Posterior cingulate gyrus (tissue), 11 donors: ENCODE measurements at places on chromosomes 3 and 15.

DNA sequence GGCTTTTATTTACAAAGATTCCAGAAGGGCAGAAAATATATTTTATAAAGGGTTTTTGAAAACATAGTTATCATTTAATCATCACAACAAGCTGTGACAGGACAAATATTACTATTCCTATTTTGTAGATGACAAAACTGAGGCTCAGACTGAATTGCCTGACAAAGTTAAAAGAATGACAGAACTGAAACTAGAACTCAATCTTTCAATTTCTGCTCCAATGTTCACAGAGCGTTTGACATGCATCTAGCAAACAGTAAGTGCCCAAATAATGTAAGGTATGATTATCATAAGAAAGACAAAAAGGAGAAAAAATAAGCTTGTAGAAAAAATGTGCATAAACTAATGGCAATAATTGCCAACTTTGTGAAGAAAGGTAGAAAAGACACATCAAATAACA lies 61.9 kb downstream of the SCAPER start:
- no peak for DNase-seq

DNA sequence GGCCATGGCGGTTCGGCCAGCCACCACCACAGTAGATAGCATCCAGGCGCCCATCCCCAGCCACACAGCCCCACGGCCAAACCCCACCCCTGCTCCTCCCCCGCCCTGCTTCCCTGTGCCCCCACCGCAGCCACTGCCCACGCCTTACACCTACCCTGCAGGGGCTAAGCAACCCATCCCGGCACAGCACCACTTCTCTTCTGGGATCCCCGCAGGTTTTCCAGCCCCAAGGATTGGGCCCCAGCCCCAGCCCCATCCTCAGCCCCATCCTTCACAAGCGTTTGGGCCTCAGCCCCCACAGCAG lies 29.5 kb downstream of the PTPN23 start:
- no peak for DNase-seq

GRCh38 chr15:73947651-73948050 lies 21.4 kb downstream of the LOXL1 start:
- no peak for DNase-seq

DNA sequence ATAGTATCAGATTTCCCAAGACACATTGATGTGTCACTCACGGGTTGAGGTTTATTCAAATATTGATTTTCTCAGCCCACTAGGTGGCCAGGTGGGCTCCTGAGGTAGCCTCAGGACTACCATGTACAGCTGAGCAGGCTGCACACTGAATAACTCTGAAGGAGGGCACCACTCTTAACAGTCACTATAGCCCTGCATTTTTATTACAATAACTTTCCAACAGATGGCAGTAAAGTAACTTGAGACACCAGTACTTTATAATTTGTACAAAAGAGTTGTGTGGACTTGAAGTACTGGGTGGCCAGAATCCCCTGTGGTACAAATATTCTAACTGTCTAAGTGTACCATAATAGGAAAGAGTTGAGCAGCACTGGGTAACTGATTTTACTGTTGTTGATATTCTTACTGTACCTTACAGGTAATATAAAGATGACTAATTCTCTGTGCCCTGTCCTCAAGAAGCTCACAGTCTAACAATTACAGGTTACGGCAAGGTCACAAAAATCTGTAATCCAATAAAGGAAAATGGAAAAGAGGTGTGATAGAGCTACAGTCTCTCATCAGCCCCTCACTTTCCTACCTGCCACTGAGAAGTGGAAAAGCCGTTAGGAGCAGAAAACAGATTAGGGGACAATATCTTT lies 76.0 kb downstream of the ETFA start:
- DNase-seq, result no peak

DNA sequence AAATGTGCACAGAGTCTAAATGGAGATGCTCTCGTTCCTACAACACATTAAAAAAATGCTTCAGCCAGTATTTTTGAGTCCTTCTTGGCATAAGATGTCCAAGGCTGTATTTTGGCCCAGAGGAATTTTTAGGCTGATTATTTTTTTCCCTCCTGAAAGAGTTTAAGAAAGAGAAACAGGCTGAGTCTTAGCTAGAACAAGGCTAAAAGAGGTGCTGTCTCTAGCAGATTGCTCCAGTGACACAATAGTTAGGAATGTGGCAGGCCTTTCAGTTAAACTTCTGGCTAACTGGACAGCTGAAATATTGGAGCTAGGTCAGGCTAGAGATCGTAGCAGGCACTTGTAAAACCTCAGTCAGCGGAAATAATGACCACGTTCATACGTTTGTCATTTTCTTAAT lies 271.4 kb upstream of the RARB start:
- no peak for DNase-seq

- DNase-seq, result peak; percentile 69
These were observed 7.6 kb downstream of the EPHB3 start for GRCh38 chr3:184568924-184569829.

DNA sequence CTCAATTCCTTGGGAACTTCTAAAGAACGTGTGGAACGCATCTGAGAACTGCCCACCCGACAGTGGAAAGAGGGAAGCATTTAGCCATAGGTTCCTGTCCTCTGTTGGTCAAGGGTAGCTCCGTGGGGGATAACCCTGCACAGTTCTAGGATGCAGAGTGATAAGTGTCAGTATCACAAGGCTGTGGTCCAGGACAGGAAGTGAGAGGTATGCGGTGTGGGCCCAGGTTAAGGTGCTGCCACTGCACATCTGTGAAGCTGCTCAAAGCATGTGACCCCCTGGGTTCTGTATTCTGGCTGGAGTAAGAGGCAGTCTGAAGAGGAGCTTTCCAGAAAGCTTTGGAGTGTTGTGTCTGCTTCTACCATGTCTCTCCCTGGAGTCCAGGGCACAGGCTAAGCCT lies 51.7 kb upstream of the HES1 start:
- no peak for DNase-seq

DNA sequence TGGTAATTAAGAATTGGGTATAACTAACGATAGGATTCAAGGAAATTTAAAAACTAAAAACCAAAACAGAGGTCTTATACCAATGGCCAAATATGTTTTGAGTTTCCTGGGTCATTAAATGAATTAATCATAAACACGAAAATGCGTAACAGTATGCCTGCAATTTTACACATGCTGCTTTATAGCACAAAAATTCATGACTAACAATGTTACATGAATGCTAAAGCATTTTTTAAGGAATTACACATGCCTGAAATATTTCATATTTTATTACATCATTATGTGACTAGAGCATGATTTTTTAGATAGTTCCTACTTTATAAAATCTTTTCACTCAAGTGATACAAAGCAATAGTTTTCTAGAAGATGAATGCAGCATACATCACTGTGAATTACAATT lies 74.7 kb downstream of the ZNF148 start:
- DNase-seq, result no peak

DNA sequence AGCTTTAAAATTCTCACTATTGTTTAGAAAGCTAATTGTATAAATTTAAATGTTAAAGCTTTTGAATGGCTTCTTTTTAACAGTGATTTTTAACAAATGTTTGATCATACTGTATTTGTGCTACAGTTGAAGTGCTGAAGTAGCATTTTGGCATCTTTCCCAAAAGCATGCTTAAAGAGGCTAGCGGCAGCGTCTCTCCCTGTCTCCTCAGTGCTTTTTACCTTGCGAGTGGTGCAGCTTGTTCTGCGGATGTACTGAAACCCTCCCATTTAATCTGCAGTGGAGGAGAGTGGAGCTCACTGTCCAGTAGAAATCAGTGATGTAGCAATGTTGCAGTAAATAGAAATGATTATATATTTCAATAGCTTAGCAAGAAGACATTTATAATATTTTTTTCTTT lies 43.7 kb downstream of the LRRC49 start:
- DNase-seq, result no peak

DNA sequence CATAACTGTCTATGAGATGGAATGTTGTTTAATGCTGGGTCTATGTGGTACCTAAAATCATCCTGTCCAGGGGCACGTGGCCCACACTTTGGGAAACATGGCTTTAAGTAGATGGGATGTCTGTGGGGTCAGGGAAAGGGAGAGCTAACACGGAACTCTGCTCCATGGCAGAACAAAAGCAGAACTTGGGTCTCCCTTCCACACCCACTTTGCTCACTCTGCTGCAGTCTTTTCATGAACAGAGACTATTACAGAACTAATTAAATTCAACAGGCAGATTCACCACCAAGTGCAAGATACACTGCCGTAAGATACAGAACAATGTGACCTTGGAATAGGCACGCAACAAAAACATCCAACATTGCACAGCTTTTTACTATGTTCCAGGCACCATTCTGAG lies 28.2 kb downstream of the POPDC2 start:
- no peak for DNase-seq

DNA sequence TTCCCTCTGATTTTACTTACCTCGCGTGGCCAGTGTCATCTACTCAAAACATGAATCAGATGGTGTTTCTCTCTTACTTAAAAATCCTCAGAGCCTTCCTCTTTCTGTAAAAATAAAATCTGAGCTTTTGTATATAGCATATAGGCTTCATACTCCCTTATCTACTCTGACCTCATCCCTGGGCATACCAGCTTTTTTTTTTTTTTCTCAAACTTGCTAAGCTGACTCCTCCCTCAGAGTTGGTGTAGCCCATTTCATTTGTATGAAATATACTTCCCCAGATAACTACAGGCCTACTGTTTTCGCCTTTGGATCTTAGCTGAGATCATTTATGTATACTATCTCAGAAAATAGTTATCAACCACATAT lies 648.9 kb upstream of the ALCAM start:
- DNase-seq, result no peak

GRCh38 chr3:98246142-98246541 lies 17.9 kb upstream of the OR5H6 start:
- DNase-seq, result no peak

DNA sequence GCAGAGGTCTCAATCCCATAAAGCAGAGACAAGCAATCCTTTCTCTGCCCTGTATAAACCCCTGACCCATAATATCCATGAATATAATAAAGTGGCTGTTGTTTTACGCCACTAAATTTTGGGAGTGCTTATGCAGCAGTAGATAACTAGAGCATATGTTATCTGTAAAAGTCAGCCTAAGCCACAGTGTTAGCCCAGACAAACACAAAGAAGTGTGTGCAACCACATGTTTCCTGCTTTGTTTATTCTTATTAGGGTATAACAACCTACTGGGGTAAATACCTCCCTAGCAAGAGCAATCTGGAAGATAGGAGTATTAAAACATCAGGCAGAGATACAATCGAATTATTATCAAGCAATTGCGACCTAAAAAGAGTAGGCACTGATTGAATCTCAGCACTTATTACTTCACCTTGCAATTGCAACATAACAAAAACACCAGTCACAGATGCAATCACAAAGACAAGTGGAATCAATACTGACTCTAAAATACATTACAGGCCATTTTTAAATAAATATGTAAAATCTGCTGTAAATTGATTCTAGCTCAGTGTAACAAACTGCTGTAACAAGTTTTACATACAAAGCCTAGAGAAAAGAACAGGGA lies 94.6 kb upstream of the UBE2E2 start:
- no peak for DNase-seq

- DNase-seq, result no peak
These were observed 140.4 kb downstream of the SLC9A9 start for GRCh38 chr3:143707848-143708247.

DNA sequence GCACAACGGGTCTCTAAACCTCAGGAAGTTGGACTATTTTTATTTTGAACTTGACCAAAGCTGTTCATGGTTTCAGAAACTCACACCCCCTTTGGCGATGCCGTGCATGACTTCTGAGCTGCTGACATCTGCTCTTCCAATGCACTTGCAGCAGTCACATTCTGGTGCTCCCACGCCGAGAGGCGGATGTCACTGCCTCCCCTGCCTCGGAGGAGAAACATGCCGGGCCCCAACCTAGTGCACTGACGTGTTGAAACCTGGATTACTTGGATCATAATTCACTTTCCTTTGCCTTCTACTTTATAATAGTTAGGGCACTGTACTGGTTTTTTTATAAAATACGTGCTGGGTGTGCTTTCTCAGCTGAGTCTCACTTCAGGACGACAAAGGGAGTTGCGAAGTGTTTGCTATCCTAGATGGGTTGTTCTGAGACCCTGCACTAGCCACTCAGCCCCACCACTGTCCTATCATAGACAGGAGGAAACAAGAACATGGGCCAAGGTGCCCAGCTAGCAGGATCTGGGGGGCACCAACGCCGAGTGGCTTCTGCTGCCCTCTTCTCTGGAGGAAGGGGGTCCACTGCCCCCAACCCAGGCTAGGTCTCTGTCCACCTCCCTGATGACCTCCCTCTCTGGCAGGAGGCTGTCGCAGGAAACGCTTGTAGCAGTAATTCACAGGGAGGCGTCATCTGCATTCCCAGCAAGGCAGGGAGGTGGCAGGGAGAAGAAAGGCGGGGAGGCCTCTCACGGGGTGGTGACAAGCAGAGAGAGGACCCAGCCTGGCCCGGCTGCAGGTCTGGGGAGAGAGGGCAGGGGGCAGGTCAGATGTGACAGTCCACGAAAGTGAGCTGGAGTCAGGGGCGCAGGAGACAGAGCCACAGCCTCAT lies 158.8 kb upstream of the IQSEC1 start:
- no peak for DNase-seq

- DNase-seq, result no peak
These were observed 29.4 kb upstream of the SLITRK3 start for GRCh38 chr3:165225604-165226003.

GRCh38 chr3:14235912-14236295 lies 57.3 kb downstream of the LSM3 start:
- no peak for DNase-seq

DNA sequence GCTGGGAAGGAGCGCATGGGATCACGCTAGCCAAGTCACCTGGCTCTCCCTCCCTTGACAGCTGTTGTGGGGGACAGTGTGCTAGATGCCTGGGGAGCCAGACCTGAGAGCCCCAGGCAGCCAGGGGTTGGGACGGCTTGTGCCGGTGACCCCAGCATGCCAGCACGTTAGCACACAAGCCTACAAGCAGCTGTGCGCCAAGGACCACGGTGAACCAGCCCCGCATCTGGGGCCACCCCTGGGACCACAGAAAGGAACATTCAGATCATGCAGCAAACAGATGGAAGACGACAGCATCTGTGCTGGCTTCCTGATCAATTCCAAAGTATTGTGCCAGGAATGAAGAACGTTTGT lies 64.8 kb downstream of the NTRK3 start:
- DNase-seq, result no peak

GRCh38 chr3:185052631-185053030 lies 100.2 kb downstream of the C3orf70 start:
- DNase-seq, result no peak

- DNase-seq, result no peak
These were observed 20.8 kb downstream of the LYSMD4 start for GRCh38 chr15:99712415-99712814.

DNA sequence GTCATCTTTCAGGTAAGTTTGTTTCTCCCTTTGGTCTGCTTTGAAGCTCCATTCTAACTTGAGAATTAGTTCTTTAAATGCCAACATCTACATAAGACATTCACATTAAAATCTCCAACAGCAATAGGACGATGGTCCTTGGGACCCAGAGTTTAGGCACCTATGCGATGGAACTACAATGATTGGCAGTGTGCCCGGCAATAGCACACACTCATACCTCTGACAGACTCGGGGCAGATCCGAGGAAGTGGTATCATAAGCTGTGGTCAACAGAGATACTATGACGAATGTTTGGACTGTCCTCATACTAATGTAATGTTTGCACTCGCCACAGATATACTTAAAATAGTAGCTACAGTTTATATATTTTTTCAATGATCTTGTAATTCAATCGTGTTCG lies 34.2 kb upstream of the NR2F2 start:
- DNase-seq, result no peak
